Fibroblast of skin of abdomen (primary cell): ENCODE measurements at places on chromosomes 13 and 19.
A peak's percentile ranks its signal among the peaks of the same experiment; 100 is the strongest.

GRCh38 chr19:45668342-45668871 is 386 bp downstream of the GIPR start:
- DNase-seq, result no peak

GRCh38 chr13:33976965-33977364 is 159.0 kb downstream of the RFC3 start:
- DNase-seq, result no peak

- DNase-seq, result no peak
Measured at GRCh38 chr19:13830114-13830740, 35.0 kb downstream of the ZSWIM4 start.

DNA sequence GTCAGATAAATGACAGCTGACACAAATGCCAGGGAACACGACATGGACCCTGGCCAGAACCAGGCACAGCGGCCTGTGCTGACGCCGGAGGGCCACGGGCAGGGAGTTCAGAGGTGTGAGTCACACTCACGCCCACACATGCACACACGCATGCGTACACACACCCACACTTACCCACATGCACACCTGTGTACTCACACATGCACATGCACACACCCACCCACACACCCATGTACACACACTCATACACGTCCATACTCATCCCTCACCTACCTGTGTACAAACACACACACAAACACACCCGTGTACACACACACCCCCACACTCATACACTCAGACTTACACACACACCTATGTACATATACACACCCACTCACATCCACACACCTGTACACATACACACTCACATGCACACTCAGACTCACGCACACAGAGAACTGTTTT is 40.4 kb downstream of the MLLT1 start:
- no peak for DNase-seq

DNA sequence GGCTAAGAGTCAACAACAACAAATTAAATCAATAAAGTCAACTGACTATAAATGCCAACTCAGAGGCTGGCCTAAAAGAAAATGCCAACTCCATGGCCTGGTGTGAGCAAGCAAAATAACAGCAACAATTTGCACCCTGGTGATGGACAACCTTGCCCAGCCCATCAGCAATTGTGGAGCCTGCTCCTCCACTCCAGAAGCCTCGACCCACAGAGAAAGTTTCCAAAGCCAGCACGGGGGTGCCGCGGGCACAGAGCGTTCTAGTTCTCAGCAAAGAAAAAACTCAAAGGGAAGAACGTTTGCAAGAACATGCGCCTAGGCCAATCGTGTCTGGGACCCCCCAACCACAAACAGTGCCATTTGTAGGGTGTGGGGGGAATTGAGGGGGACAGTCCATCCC is 11.3 kb downstream of the EPS15L1 start:
- no peak for DNase-seq

DNA sequence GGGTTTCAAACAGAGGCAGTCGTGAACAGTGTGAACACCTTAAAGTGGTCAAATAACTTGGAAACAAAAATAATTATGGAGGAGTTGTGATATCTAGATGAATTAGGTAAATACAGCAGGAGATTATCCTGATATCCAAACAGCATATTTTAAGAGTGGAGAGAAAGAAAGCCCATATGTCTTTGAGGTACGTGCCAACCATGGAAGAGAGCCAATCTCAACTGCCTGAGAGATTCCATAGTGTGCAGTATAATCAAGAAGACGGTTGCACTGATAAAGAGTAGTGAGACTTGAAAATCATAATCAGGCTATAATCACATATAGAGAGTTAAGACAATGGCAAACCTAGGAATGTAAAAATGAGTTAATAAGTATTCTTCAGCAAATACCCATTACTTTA is 472.8 kb upstream of the SLITRK5 start:
- no peak for DNase-seq

- DNase-seq, result peak; percentile 78
Measured at GRCh38 chr19:49847731-49848696, 2.9 kb upstream of the PTOV1 start.

GRCh38 chr19:14570864-14571527 is 870 bp downstream of the NDUFB7 start:
- DNase-seq, result no peak

- DNase-seq, result peak; percentile 55
Measured at GRCh38 chr13:114099918-114100445, 32.4 kb downstream of the RASA3 start.

DNA sequence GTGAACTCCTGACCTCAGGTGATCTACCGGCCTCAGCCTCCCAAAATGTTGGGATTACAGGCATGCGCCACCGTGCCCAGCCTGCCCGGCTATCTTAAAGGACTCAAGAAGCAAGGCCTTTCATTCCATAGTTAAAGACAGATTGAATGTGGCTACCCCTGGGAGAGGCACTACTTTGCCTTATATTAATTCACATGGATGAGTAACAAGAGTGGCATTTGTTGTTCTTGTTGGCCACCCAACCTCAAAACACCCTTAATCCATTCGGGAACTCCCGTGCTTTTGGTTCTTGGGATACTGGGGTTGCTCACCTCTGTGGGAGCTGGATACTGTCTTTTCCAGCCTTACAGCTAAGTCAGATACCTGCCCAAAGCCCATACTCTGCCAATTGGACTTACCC is 34.4 kb upstream of the ABCC4 start:
- no peak for DNase-seq

GRCh38 chr19:48970923-48971395 is 5.8 kb downstream of the FTL start:
- peak; percentile 72 for DNase-seq

GRCh38 chr19:51301266-51301665 is 10.2 kb upstream of the IGLON5 start:
- no peak for DNase-seq

DNA sequence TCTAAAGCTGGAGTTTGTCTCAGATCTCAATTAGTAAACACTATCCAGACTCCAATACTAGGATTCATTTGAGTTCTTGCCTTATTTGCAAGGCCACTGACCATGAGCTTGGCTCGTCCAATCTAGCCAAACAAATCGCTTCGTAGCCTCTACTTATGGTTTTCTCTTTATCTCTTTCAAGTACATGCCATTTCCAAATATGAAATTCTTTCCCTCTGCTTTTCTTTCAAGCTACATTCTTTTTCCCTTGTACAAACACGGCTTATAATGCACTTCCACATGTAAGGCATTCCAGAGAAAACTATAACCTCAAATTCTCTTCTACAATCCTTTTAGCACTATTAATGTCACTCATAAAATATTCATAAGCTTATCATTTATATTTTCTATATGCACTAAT is 10.9 kb upstream of the N4BP2L1 start:
- DNase-seq, result no peak

DNA sequence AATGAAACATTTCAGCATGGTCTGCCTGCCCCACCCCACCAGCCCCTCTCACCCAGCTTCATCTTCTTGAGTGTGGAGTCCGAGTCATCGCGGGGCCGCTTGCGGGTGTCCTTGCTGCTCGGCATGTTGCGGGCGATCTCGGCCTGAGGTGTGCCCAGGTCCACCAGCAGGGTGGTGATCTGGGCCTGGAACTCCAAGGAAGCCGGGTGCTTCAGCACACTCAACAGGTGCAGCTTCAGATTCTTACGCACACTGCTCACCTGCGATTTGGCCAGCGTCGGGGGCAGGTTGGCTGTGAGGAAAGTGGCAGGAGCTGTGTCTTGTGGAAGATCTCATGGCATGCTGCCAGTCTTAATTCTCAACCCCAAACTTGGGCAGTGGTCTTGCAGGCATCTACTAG is 20.7 kb downstream of the SYMPK start:
- DNase-seq, result no peak

DNA sequence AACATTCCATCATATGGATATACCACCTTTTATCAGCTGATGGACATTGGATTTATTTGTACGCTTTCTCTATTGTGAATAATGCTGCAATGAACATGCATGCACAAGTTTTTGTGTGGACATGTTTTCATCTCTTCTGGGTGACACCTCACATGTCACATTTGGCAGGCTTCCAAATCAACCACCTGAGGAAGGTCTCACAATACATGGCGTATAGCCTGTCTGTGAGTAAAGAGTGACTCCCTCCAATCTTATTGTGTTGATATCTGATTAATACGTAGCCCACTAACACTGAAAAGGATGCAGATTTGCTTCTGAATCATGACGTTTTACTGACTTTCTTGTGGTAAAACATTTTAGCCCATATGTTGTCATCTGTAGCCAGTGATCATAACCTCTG is 61.1 kb downstream of the SLC15A1 start:
- DNase-seq, result no peak

GRCh38 chr19:49951806-49952478 is 9.0 kb downstream of the SIGLEC11 start:
- DNase-seq, result no peak

- no peak for DNase-seq
Measured at GRCh38 chr13:19982447-19983043, 24.0 kb downstream of the ZMYM2 start.

DNA sequence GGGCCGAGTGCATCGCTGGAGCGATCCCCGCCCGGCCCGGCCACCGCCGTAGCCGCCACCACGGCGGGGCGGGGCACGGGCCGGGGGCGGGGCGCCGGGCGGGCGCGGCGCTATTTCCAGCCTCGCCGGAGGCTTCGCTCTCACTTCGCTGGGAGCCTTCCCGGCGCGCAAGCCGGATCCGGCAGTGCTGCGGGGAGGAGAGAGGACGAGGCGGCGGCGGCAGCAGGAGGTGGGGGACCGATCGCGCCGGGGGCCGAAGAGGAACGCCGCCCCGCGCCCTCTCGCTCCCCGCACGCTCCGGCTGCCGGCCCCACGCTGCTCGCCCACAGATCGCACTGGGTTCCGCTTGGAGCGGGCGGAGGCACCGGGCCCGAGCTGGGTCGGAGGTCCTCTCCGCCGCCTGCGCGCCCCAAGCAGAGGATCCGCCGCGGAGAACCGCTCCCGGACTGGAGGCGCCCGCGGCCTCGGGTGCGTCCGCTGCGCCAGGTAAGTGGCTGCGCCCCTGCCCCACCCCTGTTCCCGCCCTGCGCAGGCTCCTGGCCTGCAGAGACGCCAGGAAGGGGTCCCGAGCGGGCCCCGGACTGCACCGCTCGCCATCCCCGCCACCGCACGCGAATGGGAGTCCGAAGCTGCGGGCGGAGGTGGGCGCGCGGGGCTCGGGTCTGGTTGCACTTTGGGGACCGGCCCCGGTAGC is at the start of gene CHST8:
Gene CHST8 (plus strand): TSS at position 143 of the 694 bp plus-strand sequence. CDS start 67,309 bp downstream, outside the sequence.
- DNase-seq, result peak; percentile 12

GRCh38 chr19:6056801-6057650 is 53.3 kb downstream of the RFX2 start:
- peak; percentile 81 for DNase-seq

- DNase-seq, result no peak
Measured at GRCh38 chr13:45798851-45799250, 52.7 kb downstream of the SIAH3 start.

- DNase-seq, result no peak
Measured at GRCh38 chr13:47835470-47836228, 165.4 kb downstream of the SUCLA2 start.

DNA sequence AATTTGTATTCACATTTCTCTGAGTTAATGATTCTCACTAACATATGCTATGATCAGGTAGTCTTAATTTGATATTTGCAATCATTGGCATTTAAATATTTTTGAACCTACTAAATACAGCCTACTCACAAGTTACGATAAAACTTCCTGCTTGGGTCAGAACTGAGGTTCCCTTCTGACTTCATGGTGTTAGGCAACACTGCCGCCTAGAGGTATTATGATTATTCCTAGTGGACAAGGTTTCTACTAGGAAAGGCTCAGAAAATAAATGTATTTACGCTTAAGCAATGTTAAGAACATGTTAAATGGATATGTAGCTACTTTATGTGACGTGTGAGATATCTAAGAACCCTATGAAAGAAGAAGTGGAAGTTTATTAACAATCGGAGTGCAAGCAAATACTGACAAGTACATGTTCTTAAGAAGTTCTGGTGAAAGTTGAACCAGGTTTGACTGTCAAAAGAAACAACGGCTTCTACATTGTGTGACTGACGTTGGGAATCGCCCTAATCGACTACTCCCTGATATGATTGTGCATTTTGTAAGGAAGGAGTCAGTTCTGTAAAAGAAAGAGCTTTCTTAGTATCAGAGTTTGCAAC is 1395.8 kb downstream of the SLITRK5 start:
- DNase-seq, result peak; percentile 2

GRCh38 chr19:371501-372168 is 27.0 kb upstream of the MIER2 start:
- peak; percentile 10 for DNase-seq

DNA sequence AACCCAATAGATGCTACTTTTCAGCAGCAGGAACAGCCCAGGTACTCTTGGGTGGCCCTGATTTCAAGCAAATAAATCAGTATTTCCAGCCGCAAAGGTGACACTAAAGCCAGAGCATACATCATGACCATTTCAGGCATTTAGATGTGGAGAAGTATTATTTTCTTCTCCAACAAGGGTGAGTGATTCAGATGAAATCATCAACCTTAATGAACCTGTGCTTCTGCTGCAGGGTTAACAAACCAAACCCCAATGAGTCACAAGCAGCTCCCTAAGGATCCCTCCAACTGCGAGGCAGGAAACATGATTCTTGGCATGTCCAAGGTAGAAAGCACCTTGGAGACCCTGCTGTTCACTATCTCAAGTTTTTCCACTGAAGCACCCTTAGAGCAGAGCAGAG is 32.7 kb downstream of the MBNL2 start:
- DNase-seq, result peak; percentile 62

GRCh38 chr19:31337008-31337914 is 12.0 kb downstream of the TSHZ3 start:
- DNase-seq, result no peak

GRCh38 chr13:35712907-35713761 is 236.6 kb upstream of the MAB21L1 start:
- peak; percentile 97 for DNase-seq

GRCh38 chr13:71217827-71218226 is 649.2 kb downstream of the DACH1 start:
- no peak for DNase-seq

DNA sequence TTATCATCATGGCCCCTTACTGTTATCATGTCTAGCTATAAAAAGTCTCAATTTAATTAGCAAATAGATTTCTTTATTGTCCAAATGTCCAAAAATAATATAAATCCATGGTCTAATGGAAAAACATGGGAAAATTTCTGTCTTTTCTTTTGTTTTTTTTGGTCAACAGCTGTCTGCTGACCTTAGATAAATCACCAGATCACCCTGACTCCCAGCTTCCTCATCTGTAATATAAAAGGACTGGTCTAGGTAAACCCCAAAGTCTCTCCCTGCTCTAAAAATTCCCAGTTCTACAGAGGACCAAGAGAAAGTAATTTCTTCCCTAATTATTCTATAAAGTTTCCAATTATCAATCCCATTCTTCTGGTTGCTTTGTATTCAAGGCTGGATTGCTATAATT is 30.7 kb upstream of the RCBTB2 start:
- DNase-seq, result no peak

- no peak for DNase-seq
Measured at GRCh38 chr19:1847348-1847683, 967 bp downstream of the REXO1 start.

- peak; percentile 89 for DNase-seq
Measured at GRCh38 chr19:50368649-50369570, 3.5 kb upstream of the NAPSA start.
